ENCODE measurements at places on chromosomes 2 and 18.

DNA sequence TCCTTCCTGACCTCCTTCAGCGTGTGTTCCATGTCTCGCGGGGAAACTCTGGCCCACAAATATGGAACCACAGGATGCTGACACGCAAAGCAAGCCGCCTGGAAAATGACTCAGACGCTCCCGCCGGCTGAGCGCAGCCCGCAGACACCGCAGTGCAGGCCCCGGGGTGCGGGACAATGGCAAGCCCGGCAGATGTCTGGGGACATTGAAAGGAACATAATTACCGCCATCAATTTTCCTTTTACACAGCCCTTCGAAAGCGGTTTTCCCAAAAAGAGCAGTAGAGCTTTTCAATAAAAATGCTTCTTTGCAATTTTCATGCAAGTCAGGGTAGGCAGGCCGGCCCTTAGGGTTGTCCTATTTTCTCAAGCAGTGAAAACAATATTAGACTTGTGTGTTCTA is 159.2 kb upstream of the SH3BP4 start:
- no peak for DNase-seq

DNA sequence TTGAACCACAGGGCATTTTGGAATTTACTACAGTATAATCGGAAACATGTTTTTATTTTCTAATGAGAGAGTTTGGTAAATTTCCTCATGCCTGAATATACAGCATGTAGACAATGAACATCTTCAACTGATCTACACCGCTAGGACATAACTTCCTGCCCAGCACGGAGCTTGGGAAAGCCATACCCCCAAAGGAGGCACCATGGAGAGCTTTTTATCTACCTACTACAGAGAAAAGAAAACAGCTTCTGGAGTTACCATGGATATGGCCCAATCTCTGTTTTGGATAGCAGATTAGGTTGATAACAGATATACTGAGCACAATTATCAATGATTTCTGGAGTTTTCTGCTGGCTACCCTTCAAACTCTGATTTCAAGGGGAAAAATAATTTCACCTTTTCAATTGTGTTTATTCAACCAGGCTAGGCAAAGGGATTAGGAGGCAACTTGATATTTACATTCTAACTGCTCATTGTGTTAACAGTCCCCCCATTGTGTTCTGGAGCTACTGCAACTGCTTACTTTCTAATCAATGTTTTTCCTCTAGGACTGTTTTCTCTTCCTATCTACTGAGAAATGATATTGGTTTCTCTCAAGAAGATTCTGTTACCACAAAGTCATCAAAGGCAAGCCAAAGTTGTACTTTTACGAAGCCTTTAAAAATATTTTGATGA is 123.0 kb upstream of the ARHGAP28 start:
- no peak for DNase-seq

DNA sequence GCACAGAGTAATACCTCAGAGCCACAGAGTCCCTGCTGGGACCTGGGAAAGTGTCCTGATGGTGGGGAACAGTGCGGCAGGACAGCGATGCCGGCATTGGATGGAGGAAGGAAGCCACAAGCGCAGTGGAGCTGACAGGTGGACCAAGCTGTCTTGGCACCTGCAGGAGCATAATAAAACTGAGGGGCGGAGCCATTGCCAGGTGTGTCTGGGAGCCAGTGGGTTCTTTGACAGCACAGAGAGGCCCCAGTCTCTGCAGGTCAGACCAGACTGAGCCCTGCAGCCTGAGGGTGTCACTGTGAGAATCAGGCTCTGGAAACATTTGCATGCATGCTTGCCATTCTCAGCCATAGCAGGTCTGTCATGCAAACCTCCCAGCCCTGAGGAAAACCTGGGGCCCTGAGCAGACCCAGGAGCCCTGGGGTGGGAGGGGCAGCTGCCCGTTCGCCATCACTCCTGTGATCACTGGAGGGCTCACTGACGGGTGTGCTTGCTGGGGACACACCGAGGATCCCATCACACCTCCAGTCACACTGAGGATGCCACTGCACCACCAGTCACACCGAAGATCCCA is 210.5 kb upstream of the HDAC4 start:
- no peak for DNase-seq

GRCh38 chr2:3293221-3293620 is 84.4 kb downstream of the EIPR1 start:
- no peak for DNase-seq

GRCh38 chr2:30136764-30137444 is 9.9 kb upstream of the YPEL5 start:
- DNase-seq, result no peak

DNA sequence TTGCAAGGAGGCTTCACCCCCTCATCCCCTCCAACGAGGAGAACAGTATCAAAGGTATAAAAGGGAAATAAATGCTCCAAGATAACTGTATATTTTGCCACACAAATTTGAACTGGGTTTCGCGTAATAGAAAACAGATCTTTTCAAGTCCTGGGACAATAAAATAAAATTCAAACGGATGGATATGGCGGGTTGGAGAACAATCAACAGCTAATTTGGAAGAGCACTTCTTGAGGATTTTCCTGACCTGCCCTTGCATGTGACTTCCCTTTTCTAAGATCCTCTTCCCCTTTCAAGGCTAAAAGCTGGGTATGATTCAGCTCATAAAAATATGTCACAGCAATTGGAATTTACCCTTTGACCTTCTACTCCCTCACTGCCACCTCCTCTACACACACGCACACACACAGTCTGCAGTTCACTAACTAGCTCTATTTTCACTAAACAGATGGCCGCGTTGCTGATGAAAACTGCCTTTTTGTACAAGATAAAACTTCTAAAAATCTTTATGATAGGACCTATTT is 386.9 kb downstream of the FIGN start:
- no peak for DNase-seq

DNA sequence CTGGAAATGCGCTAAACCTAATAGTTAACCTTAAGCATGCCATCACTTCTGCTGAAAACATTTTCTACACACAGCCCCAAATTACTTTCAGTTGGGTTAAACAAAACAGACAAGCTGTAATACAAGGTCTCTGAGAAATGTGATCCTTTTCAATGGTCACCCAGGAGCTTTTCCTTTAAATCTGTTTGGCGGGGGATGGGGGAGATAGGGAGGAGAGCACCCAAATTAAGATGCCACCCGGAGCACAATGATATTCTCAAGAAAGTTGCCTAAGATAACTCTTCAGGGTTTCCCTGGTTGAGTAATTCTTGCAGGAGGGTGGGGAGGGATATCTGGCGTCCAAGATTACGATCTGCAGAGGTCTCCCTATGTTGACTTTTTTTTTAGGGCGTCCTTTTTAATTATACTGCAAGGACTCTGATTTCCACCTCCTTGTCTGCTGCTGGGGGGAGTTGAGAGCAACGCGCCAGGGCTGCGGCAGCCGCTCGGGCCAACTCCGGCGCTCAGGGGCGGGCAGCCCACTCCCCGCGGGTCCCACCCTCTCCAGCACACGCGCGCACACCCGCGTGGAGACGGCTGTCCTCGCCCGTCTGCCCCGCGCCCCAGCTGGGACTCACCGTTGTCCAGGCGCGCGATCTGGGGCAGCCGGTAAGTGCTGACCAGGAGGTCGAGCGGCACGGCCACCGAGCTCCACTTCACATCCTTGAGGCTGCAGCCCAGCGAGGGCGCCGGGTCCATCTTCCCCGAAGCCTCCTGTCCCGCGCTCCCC is 807 bp downstream of the GAREM1 start:
- DNase-seq, result no peak

DNA sequence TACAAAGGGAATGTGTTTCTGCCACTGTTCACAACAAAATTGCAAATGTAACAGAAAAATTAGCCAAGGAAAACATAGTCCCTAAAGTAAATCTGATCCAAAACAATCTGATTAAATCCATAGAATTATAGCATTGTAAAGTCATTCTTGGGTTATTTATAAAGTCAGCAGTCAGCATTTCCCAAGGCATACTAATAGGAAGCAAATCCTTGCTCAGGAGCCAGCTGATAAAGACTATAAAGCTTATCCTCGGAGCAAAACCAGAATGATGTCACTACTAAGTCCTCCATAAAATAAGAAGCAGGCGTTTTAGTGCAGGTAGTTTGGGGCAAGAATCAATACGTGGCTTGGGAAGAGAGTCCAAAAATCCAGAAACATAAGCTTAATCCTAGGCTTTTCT is 67.3 kb upstream of the CSRNP3 start:
- no peak for DNase-seq

GRCh38 chr2:197081294-197081693 is 154.8 kb upstream of the PGAP1 start:
- DNase-seq, result no peak

- DNase-seq, result no peak
Measured at GRCh38 chr2:201357221-201357620, at the start of gene FLACC1. FLACC1 (minus strand) TSS chr2:201357345; CDS start chr2:201351404, 5,941 bp downstream.

DNA sequence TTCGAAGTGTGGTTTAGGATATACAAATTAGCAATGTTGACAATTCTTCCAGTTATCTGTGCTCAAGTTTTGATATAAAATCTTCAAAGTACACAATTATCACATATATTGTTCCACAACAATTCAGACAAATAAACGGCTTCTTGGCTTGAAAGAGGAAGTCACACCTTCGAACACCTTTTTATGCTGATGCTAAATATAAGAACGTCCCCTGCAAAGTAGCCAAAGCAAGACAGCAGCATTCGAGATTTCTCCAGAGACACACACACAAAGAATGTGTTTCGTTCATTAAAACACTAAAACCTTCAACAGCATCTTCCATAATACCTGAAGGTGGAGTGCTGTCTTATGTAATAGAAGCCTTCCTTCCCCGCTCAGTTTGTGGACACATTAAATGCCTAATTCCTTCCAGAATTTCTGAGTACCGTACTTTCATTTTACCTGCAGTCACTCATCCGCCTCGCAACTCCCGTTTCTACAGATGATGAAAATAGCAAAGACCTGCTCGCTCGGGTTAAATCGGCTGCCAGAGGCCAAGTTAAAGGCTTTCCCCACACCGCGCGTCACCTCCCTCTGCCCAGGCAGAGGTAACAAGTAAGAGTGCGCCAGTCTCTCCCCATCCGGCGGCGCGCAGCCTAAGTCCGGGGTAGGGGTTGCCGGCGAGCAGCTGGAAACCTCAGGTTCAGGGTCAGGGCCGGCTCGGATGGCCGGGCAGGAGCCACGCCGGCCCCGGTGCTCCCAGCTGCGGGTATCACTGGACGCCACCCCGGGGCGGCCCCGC is 847 bp downstream of the SERPINE2 start:
- no peak for DNase-seq

GRCh38 chr2:25159949-25160348 is 8.4 kb downstream of the POMC start:
- no peak for DNase-seq

DNA sequence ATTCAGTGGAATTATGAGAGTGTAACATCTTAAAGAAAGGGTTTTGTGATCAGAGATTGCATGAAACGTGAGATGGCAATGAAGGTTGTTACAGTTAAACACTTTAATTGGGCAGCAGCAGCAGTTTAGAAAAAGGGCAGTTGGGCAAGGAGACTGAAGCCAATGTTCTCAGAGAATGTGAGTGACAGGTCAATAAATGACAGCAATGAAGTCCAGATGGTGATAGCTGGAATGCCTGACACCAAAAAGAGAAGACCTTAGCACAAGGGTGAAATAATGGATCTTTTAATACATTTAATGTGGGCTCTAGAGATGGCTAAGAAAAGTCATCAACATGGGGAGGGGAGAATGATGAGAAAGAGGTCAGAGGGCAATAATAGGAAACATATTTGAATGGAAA is 89.4 kb upstream of the CDH7 start:
- no peak for DNase-seq

DNA sequence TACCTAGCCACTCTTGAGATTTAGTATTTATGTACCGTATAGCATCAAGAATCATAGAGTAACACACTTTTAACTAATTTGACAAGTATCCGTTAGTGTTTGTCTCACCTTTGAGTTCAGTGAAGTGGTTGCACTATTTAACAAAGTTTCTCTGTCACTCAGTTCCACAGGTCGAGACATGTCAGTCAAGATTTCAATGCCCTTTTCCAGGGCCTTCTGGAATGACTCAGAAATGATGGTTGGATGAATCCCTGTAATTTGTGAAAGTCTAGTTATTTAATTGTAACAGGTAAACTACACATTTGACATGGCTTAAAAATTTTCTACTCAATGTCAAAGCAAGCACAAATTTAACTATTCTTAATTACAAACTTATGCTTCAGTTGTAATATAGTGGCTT is 9.7 kb downstream of the CCT4 start:
- no peak for DNase-seq

DNA sequence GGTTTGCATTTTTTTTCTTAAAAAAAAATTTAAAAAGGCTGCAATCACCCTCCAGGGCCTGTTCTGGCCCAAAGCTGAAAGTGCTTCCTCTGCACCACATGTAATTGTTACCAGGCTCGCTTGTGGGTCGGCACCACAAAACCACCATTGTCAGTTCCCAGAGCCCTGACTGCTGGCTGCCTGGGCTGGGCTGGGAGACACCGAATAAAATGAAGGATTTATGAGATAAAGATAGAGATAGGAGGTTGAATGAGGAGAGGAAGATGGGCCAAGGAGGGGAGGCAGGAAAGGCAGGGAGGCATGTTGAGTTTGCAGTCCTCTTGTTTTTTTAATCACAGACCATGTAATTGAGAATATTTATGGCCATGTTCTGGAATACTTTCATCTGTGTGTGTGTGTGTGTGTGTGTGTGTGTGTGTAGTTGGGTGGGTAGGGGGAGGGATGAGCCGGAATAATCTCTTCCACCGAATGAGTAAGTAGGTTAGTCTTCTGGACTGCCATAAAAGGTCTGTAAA is 14.7 kb downstream of the NRP2 start:
- no peak for DNase-seq

GRCh38 chr2:10168221-10168620 is 45.7 kb downstream of the RRM2 start:
- DNase-seq, result no peak

GRCh38 chr2:214995409-214995808 is 143.0 kb downstream of the ABCA12 start:
- no peak for DNase-seq

- no peak for DNase-seq
Measured at GRCh38 chr2:238446371-238446770, 19.6 kb downstream of the ASB1 start.

DNA sequence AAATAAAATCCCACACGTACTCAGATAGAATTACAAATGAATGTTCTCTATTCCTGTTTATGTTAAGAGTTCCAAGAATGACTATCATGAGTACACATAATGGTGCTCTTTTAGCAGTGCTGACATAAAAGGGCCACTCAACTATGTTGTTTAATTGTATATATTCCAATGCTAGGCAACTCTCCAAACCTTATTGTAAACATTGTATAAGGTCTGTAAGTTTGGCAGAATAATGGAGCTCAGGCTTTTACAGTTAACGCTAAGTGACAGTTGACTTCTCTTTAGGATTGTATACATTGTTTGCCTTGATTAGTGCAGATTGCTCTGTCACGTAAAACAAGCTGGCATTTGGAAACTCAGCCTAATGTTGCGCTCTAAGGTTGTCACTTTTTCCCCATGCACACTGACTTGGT is 20.8 kb downstream of the RBMS1 start:
- no peak for DNase-seq

- no peak for DNase-seq
Measured at GRCh38 chr2:168354499-168354898, 101.6 kb upstream of the CERS6 start.

DNA sequence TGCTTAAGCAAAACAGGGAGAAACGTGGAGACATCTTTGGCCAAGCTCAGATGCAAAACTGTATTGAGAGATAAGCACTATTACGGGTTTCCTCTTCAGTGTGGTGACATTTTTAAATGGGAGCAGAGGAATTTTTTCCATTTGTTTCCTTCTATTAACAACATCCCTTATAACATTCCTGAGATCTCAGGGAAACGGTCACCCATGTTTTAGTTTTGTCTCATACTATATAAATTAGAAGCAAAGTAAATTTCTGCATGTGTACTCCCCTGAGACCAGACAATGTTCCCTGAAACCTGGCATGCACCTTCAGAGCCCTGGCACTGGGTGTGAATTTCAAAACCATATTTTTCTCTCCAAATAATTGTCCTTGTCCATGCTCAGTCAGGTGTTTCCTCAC is 57.6 kb upstream of the RNF152 start:
- no peak for DNase-seq

Measured in amygdala (tissue), 56 donors.